ENCODE measurements at places on chromosomes 7 and 10. TPM values are rescaled to one million over a fixed set of nuclear protein-coding genes. Genes with fewer than 3 reads are reported as not detected.
A peak's percentile ranks its signal among the peaks of the same experiment; 100 is the strongest.

The TRIM50 gene
- not detected for total RNA-seq

The GSTO2 gene
- 1.3 TPM for total RNA-seq

The ZNF736 gene
- total RNA-seq = 18.7 TPM

The GIMAP4 gene
- 62.7 TPM for total RNA-seq

The LLCFC1 gene
- total RNA-seq = not detected

The CFAP70 gene
- total RNA-seq = 0.33 TPM

The KCND2 gene
- not detected for total RNA-seq

DNA sequence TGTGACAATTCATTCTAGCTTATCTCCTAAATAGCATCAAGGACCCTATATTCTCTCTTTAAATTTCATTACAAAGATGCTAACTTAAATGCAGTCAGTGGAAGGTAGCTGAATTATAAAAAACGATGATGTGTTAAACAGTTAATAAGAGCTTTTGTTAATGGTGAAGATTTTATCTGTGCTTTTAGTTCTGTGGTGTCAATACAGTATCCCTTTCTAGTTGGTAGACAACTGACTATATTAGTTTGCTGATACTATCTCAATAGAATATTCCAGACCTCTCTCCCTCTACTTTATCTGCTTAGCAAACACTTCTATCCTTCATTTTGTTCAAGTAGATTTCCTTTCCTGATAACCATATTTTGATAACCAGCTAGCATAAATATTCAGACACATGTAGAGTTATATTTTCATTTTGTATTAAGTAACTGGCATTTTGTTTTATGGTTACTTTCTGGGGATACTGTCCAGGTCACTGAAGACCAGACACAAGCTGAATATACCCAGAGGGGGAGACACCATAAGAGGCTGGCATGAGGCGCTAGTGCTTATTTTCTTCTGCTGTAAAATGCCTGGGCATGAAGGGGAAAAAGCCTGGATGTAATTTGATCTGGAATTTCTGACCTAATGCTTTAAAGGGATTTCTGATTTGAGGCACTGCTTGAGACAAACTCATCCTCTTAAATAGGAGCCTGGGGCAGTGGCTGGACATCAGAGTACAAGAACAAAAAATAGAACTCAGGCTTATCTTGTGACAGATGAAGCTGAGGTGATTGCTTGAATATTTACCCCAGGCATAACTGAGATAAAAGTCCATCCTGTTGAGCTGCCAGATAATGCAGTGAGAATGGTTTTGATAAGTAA, 197.5 kb downstream of the MALRD1 start:
- no peaks in the 10 kb centered on the region for H3K27me3 ChIP-seq
- H3K4me1 ChIP-seq = no peaks in the 10 kb centered on the region
- H3K27ac ChIP-seq = no peak overlapping the region
- H3K36me3 ChIP-seq = no peaks in the 10 kb centered on the region

GRCh38 chr10:8829592-8829991, 775.1 kb downstream of the GATA3 start:
- H3K4me1 ChIP-seq = no peaks in the 10 kb centered on the region
- no peak overlapping the region for H3K4me3 ChIP-seq
- DNase-seq = no peak
- H3K27me3 ChIP-seq = no peaks in the 10 kb centered on the region

- peaks cover 28% of the 10 kb centered on the region for H3K27me3 ChIP-seq
- H3K36me3 ChIP-seq = peaks cover 2% of the 10 kb centered on the region
- H3K27ac ChIP-seq = no peak overlapping the region
- peak overlapping the region; percentile 39 for H3K4me3 ChIP-seq
These were observed 100.7 kb downstream of the HIP1 start for GRCh38 chr7:75637854-75638593.

DNA sequence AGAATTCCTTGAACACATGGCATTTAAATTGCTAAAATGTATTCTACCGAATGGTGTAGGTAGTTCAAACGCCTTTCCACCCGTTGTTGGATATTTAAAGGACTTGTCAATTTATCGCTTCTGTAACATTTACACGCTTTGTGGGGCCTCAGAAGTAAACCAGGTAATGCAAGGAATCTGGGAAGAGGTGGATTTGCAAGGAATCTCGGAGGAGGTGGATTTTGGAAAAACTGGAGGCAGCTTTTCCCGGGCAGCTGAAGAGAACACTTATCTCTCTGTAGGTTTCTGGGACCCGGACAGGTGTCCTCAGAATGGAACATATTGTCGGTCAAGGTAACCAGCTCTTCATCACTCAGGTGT, 592 bp upstream of the MAPK8 start:
- peaks cover 24% of the 10 kb centered on the region for H3K4me1 ChIP-seq
- peaks cover 2% of the 10 kb centered on the region for H3K27me3 ChIP-seq
- peak overlapping the region; percentile 19 for H3K27ac ChIP-seq
- DNase-seq = no peak

- no peaks in the 10 kb centered on the region for H3K27me3 ChIP-seq
- H3K36me3 ChIP-seq = peaks cover 30% of the 10 kb centered on the region
- DNase-seq = no peak
- H3K27ac ChIP-seq = no peak overlapping the region
- peaks cover 11% of the 10 kb centered on the region for H3K4me1 ChIP-seq
These were observed 75.9 kb downstream of the CNOT4 start for GRCh38 chr7:135434047-135434446.

DNA sequence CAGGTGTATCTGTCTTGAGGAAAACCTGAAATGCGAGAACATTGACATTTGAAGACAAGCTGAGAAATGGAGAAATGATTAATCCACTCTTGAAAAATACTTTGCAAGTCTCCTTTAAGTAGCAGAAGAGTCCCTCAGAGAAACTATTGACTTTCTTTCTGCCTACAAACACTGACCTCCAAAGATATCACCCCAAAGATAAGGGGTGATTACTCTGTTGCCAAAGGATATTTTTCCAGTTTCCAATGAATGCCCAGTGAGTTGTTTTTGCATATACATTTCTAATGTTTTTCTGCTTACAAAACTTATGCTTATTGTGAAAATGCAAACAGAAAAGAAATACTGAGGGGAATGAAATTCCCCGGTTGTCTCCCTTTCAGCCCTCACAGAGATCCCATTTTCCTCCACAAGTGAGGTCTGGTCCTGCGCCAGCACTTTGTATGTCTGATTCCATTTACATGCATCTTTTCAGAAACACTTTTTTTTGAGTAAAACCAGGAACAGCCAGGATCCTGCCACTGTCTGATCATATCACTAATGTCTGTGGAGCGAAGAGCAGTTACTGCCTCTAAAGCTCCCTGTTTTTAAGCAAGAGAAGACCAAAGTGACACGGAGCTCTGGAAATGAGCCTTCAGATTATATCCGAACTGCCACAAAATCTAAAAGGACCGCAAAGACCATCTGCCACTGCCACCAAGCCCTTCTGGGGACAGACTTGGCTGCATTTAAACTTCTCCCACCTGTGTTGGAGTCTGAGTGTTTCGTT, 82.9 kb upstream of the PDCD4 start:
- no peak for DNase-seq
- H3K36me3 ChIP-seq = no peaks in the 10 kb centered on the region
- no peak overlapping the region for H3K27ac ChIP-seq
- no peaks in the 10 kb centered on the region for H3K27me3 ChIP-seq
- peaks cover 18% of the 10 kb centered on the region for H3K4me1 ChIP-seq
- H3K4me3 ChIP-seq = no peak overlapping the region

GRCh38 chr7:83517035-83517700, 131.8 kb downstream of the SEMA3E start:
- no peaks in the 10 kb centered on the region for H3K27me3 ChIP-seq
- no peaks in the 10 kb centered on the region for H3K4me1 ChIP-seq
- no peak overlapping the region for H3K4me3 ChIP-seq
- H3K36me3 ChIP-seq = no peaks in the 10 kb centered on the region

DNA sequence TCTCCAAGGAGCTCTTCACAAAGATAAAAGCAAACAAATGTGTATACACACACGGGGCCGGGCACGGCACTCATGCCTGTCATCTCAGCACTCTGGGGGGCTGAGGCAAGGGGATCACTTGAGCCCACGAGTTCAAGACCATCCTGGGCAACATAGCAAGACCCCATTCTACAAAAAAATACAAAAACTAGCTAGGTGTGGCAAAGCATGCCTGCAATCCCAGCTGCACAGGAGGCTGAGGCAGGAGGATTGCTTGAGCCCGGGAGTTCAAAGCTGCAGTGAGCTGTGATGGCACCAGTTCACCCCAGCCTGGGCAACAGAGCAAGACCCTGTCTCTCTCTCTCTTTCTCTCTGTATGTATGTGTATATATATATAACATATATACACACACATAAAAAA, 22.3 kb downstream of the TTYH3 start:
- no peak for DNase-seq
- no peaks in the 10 kb centered on the region for H3K4me1 ChIP-seq

DNA sequence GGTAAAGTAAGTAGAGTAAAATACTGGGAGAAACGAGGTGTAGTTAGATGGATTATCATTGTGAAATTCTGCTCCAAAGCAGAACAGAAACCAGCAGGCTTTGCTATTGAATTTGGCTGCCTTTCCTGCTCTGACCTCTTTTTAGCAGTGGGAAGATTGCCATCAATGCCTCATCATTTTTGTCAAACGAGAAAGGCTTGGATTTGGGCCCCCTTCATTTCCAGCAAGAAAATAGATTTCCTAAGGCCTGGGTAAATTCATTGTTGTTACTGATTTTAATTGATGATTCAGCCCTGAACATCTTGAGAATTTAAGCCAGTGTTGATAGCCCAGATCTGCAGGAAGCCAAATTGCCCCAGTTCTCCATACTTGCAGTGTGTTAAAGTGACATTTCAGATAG, 35.2 kb upstream of the ASAH2 start:
- H3K4me1 ChIP-seq = no peaks in the 10 kb centered on the region
- peaks cover 31% of the 10 kb centered on the region for H3K27me3 ChIP-seq
- no peak overlapping the region for H3K4me3 ChIP-seq
- H3K36me3 ChIP-seq = no peaks in the 10 kb centered on the region
